ENCODE measurements at places on chromosomes 16 and 17. TPM values are rescaled to one million over a fixed set of nuclear protein-coding genes. Genes with fewer than 3 reads are reported as not detected.

GRCh38 chr16:82301146-82301755 is 131.2 kb upstream of the MPHOSPH6 start:
- H3K4me1 ChIP-seq: no peaks in the 10 kb centered on the region
- no peaks in the 10 kb centered on the region for H3K36me3 ChIP-seq
- no peak overlapping the region for H3K27ac ChIP-seq
- DNase-seq: no peak
- H3K4me3 ChIP-seq: no peak overlapping the region

GRCh38 chr16:73418691-73419090 is 370.8 kb upstream of the ZFHX3 start:
- no peak for DNase-seq
- H3K4me1 ChIP-seq: no peaks in the 10 kb centered on the region
- H3K4me3 ChIP-seq: no peak overlapping the region
- no peaks in the 10 kb centered on the region for H3K27me3 ChIP-seq
- H3K27ac ChIP-seq: no peak overlapping the region

GRCh38 chr17:58621174-58621573 is 70.7 kb downstream of the TEX14 start:
- no peaks in the 10 kb centered on the region for H3K36me3 ChIP-seq
- DNase-seq: no peak
- H3K27ac ChIP-seq: no peak overlapping the region
- peaks cover 2% of the 10 kb centered on the region for H3K27me3 ChIP-seq
- H3K4me3 ChIP-seq: no peak overlapping the region

DNA sequence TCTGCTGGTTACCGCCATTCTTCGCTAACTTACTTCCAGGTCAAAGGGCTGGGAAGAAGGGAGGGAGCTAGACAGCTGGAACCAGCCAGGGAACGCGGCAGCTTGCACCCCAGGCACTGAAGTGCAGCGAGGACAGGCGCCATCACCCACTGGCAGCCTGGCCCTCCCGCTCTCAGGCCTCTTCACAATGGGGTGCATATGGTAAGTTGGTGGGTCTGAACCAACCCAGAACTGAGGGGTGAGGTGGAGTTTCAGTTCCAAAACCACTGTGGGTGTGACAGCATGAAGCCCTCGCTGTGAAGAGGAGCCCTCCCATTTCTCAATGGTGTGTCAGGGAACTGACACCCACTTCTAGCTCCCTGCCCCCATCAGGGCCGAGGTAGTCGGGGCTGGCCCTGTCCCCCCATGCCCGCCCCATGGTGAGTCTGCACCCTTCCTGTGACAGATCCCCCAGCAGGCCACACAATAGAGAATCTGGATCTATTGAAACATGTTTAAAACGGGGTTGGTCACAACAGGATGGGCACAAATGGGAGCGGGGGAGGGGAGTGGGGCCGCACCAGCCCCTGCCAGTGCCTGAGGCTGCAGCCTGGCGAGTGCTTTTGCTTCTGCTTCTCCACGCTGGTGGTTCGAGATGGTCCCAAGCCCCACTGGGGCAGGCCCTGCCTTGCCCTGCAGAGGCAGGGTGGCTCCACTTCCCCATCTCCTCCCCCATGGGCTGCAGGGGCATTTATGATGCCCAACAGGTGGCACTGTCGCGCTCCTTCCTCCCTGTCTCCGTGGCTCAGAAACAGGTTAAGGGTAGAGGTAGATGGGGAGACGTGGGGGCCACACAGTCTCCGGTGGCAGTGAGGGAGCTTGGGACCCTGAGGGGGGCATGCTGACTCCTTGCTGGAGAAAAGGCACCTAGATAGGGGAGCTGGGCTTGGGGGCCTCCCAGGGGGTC is 2.3 kb downstream of the LIMD2 start:
- peaks cover 29% of the 10 kb centered on the region for H3K36me3 ChIP-seq
- no peaks in the 10 kb centered on the region for H3K27me3 ChIP-seq
- H3K4me1 ChIP-seq: peaks cover 53% of the 10 kb centered on the region
- H3K27ac ChIP-seq: peak overlapping the region; percentile 96
- DNase-seq: peak; percentile 76

POLR3K gene
- 90.6 TPM for total RNA-seq

DNA sequence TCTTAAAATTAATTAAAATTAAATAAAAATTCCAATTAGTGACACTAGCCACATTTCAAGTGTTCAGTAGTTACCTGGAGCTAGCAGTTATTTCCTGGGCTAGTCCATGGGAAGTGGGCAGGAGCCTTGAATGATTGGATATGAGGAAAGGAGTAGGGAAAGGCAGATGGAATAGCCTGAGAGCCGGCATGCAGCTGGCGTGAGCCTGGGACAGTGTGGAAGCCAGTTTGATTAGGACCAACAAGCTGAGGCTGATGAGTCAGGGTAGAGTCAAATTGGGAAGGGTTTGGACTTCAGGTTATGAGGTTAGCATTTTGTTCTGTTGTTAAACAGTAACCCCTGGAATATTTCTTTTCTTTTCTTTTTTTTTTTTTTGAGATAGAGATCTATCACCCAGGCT is 15.3 kb upstream of the GNA13 start:
- no peaks in the 10 kb centered on the region for H3K36me3 ChIP-seq
- H3K27me3 ChIP-seq: peaks cover 16% of the 10 kb centered on the region
- no peaks in the 10 kb centered on the region for H3K4me1 ChIP-seq
- no peak overlapping the region for H3K27ac ChIP-seq
- DNase-seq: no peak

DBF4B gene
- total RNA-seq: 22.5 TPM
